ENCODE measurements at places on chromosomes 3 and 15. TPM values are rescaled to one million over a fixed set of nuclear protein-coding genes. Genes with fewer than 3 reads are reported as not detected.

DNA sequence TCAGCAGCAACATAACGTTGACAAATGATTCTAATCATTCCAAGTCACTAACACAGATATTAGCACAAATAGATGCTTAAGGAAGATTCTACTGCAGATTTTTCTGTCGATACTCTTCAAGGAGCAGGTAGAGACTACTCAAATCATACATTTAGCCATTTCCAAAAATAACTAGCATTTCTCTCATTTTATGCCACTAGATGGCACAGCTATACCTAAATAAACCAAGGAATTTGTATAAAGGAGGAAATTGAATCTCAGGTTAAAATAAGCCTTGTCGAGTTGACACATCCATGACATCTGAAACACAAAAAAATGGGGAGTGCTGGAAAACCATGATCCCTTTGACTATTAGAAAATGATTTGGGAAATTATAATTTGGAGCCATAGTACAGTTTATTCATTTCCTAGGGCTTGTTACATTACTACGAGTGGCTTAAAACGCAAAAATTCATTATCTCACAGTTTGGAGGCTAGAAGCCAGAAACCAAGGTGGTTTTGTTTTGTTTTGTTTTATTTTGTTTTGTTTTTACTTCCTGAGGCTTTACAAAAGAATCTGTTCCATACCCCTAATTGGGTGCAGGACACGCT is 59.5 kb upstream of the STRIT1 start:
- no peak for DNase-seq

ITGA11 gene
- 3.3 TPM for total RNA-seq

GRCh38 chr3:45319996-45320305 is 68.4 kb upstream of the LARS2 start:
- no peak for DNase-seq

DNA sequence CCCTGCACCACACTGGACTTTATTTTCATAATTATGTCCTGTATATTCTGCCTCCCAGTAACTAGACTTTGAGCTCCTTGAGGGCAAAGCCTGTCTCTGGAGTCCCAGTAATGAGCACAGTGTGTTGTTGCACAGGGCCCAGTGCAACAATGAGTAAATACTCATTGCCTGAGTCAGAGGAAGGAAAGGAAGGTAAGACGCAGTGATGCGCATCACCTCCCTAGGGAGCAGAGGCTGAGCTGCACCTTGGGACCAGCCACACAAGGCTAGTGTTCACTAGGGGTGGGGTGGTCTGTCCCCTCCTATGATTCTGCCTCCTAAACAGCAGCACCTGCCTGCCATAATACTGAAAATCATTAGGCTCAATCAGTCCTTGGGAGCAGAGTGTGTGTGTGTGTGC is 86.6 kb upstream of the ADAMTSL3 start:
- DNase-seq, result no peak

LIPH gene
- 0.06 TPM for total RNA-seq

- DNase-seq, result no peak
Measured at GRCh38 chr15:69158201-69158842, 2.1 kb upstream of the GLCE start.

DNA sequence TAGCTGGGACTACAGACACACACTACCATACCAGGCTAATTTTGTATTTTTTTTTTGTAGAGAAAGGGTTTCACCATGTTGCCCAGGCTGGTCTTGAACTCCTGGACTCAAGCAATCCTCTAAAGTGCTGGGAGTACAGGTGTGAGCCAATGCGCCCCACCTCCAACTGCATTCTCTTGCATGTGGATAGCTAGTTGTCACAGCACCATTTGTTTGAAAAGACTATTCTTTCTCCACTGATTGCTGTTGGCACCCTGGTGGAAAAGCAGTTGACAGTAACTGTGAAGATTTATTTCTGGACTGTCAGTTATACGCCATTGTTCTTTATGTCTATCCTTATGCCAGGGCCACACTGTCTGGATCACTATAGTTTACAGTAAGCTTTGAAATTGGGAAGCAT is 303.9 kb downstream of the ADAMTS17 start:
- no peak for DNase-seq

SRGAP3 gene
- total RNA-seq, result 3.7 TPM

SI gene
- total RNA-seq, result not detected

- DNase-seq, result no peak
Measured at GRCh38 chr15:63396152-63396928, 14.7 kb upstream of the CA12 start.

- no peak for DNase-seq
Measured at GRCh38 chr15:47412136-47412535, 305.2 kb upstream of the SEMA6D start.

DNA sequence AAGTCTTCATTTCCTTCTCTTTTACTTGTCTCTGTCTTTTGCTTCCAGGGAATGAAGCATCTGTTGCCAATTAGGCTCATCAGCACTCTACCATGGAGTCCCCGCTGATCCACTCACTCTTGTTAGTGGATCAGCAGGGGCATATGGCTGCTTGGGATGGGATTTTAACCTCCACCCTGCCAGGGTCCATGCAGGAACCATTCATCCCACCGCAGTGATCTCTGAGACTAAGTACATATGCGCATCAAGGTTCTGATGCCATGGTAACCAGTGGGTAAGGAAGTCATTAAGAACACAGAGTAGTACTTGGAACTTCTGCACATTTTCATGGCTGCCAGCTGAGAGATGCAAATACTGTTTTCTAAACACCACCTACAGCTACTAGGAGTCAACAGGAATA is 374.0 kb upstream of the ALCAM start:
- DNase-seq, result no peak

DNA sequence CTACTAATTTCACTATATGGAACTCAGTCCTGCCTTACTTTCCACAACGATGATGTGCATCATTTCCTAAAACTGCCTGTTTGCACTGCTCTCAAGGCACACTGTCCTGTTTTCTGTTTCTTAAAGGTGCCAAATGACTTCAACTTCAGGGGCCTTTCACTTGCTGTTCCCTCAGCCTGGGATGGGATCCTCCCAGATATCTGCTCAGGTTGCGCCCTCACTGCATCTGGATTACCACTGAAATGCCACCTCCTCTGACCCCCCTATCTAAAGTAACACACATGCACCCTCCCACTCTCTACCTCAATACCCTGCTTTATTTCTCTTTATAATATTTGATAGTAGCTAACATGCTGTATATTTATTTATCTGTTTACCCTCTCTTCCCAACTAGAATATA is 123.8 kb upstream of the CMC1 start:
- no peak for DNase-seq

MAGEL2 gene
- not detected for total RNA-seq

DNA sequence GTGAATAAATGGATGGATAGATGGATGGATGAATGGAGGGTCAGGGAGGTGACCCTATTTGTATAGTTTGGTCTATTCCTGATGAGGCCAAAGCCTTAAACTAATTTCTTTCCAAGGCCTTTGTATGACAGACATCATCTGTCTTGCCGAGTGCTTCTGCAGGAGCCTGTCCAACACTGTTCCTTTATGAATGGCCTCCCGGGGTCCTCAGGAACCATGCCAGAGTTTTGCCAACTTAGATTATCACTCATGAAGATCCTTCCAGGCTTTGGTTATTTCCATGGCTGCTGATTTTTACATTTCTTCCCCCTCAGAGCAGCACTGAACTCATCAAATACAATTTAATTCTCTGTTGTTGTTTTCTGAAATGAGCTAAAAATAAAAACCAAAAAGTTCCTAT is 133.0 kb upstream of the SOX2 start:
- DNase-seq, result no peak

DNA sequence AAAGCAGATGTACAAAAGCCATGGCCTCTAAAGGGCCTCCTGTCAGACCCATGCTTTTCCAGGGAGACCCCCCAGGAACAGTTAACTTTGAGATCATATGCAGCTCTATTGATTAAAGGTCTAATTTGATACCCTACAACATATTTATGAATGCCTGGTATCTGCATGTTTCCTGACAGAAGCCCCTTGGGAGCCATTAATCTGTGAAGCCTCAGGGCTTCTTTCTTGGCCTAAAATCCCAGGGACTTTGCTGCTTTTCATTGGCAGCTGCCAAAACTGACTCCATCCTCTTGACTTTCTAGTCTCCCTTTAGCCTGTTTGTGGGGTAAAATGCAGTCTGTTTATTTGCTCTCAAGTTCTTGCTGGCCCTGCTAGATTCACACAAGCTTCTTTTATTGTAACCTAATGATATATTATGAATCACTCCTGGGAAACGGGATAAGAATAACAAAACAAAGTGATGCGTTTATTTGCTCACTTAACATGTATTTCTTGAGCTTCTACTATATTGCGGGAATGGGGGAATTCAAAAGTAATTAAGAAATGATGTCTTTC is 257.0 kb downstream of the LSAMP start:
- DNase-seq, result no peak

GRCh38 chr3:140153736-140154135 is 218.8 kb downstream of the CLSTN2 start:
- peak; percentile 55 for DNase-seq

DNA sequence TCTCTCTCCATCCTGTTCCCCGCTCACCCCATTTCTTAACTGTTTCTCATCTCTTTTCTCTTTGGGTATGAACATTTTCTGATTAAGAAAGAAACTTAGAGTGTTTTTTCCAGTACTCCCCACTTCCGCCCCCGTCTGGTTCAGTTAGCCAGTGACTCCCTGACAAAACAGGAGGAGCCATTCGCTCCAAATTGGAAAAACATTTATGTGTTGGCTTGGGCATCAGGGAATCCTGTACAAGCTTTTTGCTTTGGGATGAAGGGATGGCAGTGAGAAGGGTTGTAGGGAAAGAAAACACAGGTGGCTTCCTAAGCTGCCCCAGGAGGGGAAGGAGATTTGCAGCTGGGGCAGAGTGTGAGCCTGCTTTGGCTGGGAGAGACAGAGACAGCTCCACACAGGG is 47.0 kb downstream of the BOC start:
- no peak for DNase-seq

GRCh38 chr3:97347780-97348179 is 416.8 kb upstream of the ARL6 start:
- DNase-seq, result no peak

GRCh38 chr15:63019511-63020109 is 22.9 kb upstream of the TPM1 start:
- no peak for DNase-seq

DNA sequence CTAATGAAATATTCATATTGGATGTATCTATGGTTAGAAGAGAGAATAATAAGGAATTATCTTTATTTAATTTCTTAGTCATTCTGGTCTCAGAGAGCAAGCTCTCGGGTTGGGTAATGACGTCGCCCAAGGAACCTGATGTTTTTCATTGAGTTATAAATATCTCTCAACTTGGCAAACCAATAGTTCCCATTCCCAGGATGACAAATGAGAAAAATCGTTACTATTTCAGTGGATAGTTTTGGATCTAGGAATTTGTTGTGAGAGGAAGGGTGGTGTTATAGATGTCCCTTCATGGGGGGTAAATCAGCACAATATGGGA is 162.9 kb upstream of the NR2E3 start:
- peak; percentile 91 for DNase-seq

GOLGA6L24 gene
- not detected for total RNA-seq

DNA sequence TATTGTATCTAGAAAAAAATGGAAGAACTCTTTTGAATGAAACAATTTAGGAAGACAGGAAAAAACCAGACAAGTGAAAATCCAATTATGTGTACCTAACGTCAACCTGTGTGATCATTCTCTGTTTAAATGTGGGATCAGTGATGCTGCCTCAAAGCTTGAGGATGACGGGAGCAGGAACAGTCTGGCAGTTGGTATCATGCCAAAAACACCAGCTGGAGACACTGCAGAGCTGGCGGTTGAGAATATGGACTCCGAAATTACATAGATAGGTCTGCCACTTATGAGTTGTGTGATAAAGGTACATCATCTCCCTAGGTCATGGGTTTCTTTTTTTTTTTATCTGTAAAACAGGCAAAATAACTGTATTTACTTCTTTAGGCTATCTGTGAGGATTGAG is 480.5 kb downstream of the CNTN4 start:
- DNase-seq, result no peak

IMPG2 gene
- 0.78 TPM for total RNA-seq

DNA sequence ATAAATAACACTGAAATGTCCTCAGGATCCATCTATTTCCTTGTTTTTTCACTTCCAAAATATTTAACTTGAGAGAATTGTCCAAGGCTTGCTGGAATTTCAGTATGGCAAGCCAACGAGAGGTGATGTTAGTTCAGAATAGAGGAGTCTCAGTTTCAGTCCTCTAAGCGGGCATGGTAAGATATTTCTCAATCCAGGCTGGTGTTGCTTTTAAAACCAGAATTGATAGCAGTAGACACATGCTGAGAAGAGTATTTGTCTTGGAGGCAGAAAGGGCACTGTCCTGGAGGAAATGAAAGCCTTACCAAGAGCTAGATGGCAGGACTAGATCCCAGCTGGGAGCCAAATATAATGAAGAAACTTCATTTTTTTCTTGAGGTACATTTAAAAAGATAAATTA is 23.1 kb downstream of the PHLDB2 start:
- no peak for DNase-seq

GRCh38 chr3:188152660-188153436 is 1.1 kb upstream of the LPP start:
- no peak for DNase-seq

- no peak for DNase-seq
Measured at GRCh38 chr3:71432044-71432975, 151.2 kb downstream of the FOXP1 start.

NR2F2 gene
- 109 TPM for total RNA-seq

DNA sequence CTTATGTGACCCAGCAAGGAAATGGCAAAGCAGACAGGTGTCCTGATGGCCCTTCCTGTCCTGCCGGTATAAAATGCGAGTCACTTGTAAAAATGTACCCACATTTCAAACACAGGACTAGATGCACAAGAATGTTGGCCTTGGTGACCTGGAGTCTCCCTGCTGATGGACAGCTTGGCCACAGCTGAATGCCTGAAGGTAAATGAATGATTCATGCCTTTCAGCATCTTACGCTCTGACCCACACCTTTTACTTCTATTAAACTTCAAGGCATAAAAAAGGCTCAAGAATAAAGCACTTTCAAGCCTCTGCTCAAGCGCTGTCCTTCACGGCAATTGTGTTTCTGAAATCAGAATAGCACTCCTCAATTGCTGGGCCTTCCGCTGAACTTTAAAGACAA is 228.0 kb upstream of the SLCO3A1 start:
- DNase-seq, result peak; percentile 62

- peak; percentile 66 for DNase-seq
Measured at GRCh38 chr3:151003029-151003767, 30.7 kb upstream of the CLRN1 start.

HIGD2B gene
- total RNA-seq, result not detected

All from esophagus muscularis mucosa (tissue), 4 donors.